Camera-type eye (tissue), 1 donor: ENCODE measurements at places on chromosomes 2 and 18. TPM values are rescaled to one million over a fixed set of nuclear protein-coding genes. Genes with fewer than 3 reads are reported as not detected.

The RIT2 gene
- 0.38 TPM for total RNA-seq

The C2orf68 gene
- total RNA-seq, result 27.0 TPM

The SATB2 gene
- total RNA-seq, result 6.6 TPM

The MARCHF4 gene
- 2.9 TPM for total RNA-seq

The LHCGR gene
- 8.3 TPM for total RNA-seq

The FER1L5 gene
- 0.60 TPM for total RNA-seq

The RAX gene
- total RNA-seq, result 111 TPM

The ASTL gene
- total RNA-seq, result 0.49 TPM

The CD8B2 gene
- total RNA-seq, result 0.11 TPM

The C1QL2 gene
- 4.1 TPM for total RNA-seq

The GPBAR1 gene
- total RNA-seq, result not detected

The PROKR1 gene
- total RNA-seq, result 3.1 TPM

The ZAP70 gene
- total RNA-seq, result 1.5 TPM

The LRP1B gene
- total RNA-seq, result 9.5 TPM

The TCF7L1 gene
- 7.4 TPM for total RNA-seq

The UBE2F gene
- 62.1 TPM for total RNA-seq

The PLA2R1 gene
- 13.2 TPM for total RNA-seq

The AGXT gene
- total RNA-seq, result not detected

The SFTPB gene
- total RNA-seq, result not detected

The PCARE gene
- 57.0 TPM for total RNA-seq

The DTYMK gene
- 24.2 TPM for total RNA-seq

The TUBB8B gene
- not detected for total RNA-seq

The TMEM37 gene
- total RNA-seq, result 5.1 TPM

The PECR gene
- total RNA-seq, result 19.3 TPM

The SPATA3 gene
- not detected for total RNA-seq

The SH2D6 gene
- total RNA-seq, result not detected

The CPLX4 gene
- 46.1 TPM for total RNA-seq

The GRB14 gene
- total RNA-seq, result 7.8 TPM

The LINC00305 gene
- total RNA-seq, result not detected

The IL36B gene
- total RNA-seq, result not detected

The IL18R1 gene
- total RNA-seq, result 1.6 TPM

The RAMP1 gene
- total RNA-seq, result 6.9 TPM
